ENCODE measurements at places on chromosomes 2 and 18. TPM values are rescaled to one million over a fixed set of nuclear protein-coding genes. Genes with fewer than 3 reads are reported as not detected.

DNA sequence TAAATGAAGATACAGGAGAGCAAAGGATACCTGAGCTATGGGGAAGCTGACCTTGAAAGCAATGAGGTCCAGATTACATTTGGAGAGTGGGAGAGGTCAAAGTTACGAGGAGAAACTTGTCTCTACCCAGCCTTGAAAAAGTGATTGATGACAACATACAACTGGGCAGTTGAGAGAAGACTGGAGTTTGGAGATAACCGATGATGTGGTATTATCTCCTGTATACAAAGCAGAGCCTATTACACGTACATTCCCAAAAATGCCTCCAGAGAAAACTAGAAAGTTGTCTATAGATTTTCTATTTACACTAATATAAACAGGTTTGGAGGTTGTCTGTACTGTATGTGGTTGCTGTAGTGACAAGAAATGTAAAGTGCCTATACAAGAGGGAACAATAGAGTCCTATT, 28.3 kb downstream of the ARL5A start:
- H3K27ac ChIP-seq = no peak overlapping the region
- H3K4me1 ChIP-seq = no peaks in the 10 kb centered on the region
- no peaks in the 10 kb centered on the region for H3K27me3 ChIP-seq
- no peak overlapping the region for H3K4me3 ChIP-seq
- no peak for DNase-seq
- H3K36me3 ChIP-seq = no peaks in the 10 kb centered on the region

DNA sequence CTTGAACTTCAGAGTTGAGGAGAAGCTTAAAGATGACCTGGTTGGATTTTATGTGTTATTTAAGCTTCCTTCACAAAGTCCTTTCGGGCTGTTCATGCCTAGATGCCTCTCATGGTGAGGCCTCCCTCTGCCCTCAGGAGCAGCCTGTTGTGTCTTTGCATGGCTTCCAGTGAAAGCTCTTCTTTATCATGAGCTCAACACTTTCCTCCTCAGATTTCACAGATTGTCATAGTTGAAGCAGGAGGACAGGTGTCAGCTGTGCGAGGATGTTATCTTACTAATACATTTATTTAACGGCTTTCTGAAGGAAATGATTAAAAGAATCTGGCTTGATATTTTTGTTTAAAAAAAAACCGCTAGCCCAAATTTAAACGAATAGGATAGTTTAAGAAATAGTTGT, 48.8 kb upstream of the ITSN2 start:
- no peak overlapping the region for H3K4me3 ChIP-seq
- no peaks in the 10 kb centered on the region for H3K4me1 ChIP-seq
- H3K36me3 ChIP-seq = no peaks in the 10 kb centered on the region
- no peaks in the 10 kb centered on the region for H3K27me3 ChIP-seq
- no peak for DNase-seq

DNA sequence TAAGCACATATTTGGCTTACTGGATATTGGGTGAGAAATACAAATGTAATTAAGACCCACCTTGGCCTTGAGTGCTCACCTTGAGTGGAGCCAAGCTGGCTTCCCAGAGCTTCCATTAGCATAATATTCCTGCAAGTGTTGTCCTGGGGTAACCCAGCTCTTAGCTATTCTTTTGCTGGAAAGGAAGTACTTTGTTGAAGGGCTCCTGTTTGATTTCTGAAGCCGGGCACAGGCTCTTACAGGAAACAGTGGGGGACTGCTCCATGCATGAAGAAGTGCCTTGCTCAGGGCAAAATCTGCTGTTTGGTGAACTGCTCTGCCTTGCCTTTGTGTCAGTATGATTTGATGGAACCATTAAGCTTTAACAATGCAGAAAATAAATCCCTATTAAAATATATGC, 325.4 kb downstream of the SMAD2 start:
- no peaks in the 10 kb centered on the region for H3K4me1 ChIP-seq
- no peaks in the 10 kb centered on the region for H3K27me3 ChIP-seq
- no peaks in the 10 kb centered on the region for H3K36me3 ChIP-seq
- H3K4me3 ChIP-seq = no peak overlapping the region
- DNase-seq = no peak

DNA sequence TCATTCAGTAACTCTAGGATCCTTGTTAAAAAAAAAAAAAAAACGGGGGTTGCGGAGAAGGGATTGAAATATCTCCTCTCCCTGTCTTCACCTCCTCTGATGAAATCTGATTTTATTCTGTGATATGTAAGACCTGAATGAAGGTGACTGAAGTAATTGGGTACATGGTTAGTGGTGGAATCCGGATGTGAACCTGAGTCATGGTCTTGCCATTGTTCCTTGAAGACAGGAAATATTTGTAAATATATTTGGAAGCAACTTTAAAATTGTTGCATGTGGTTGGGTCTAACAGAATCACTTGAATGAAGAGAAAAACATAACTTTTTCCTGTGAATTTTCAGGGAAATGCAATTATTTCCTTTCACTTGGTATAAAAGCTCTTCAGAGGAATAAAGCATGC, 3.0 kb upstream of the IL1A start:
- H3K36me3 ChIP-seq = no peaks in the 10 kb centered on the region
- DNase-seq = no peak
- H3K27ac ChIP-seq = no peak overlapping the region
- H3K4me3 ChIP-seq = no peak overlapping the region

DNA sequence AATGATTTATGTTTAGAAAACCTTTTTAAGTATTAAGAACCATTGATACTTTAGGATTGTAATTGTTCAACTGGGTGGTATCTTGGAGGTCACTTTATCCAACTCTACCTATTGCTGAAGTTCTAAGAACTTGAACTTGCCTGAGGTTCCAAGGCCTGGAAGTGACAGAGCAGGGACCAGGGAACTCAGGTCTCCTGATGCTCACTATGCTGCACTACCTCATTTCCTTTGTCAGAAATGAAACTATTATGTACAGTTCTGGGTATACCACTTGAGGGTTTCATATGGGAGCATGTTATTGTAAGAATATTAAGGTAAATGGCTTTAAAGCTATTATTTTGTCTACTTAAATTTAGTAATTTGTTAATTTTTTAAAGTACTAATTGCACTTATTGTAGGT, 3.0 kb downstream of the MBD5 start:
- no peak for DNase-seq
- H3K4me3 ChIP-seq = no peak overlapping the region
- H3K36me3 ChIP-seq = no peaks in the 10 kb centered on the region
- H3K27me3 ChIP-seq = no peaks in the 10 kb centered on the region
- peaks cover 6% of the 10 kb centered on the region for H3K4me1 ChIP-seq
- no peak overlapping the region for H3K27ac ChIP-seq

DYSF gene
- total RNA-seq = 1.7 TPM

IL1A gene
- total RNA-seq = not detected

ADCYAP1 gene
- not detected for total RNA-seq

DSEL gene
- 0.18 TPM for total RNA-seq
